Kidney epithelial cell (primary cell): ENCODE measurements at places on chromosomes 3 and 15. TPM values are rescaled to one million over a fixed set of nuclear protein-coding genes. Genes with fewer than 3 reads are reported as not detected.

The ACKR2 gene
- total RNA-seq = 6.2 and 6.4 TPM in 2 replicates

The WNT5A gene
- 10.7 and 16.4 TPM in 2 replicates for total RNA-seq

The RBM5 gene
- 84.5 and 94.1 TPM in 2 replicates for total RNA-seq

- peak; percentile 54 for DNase-seq
These were observed 37.6 kb downstream of the MTMR10 start for GRCh38 chr15:30953731-30954378.

DNA sequence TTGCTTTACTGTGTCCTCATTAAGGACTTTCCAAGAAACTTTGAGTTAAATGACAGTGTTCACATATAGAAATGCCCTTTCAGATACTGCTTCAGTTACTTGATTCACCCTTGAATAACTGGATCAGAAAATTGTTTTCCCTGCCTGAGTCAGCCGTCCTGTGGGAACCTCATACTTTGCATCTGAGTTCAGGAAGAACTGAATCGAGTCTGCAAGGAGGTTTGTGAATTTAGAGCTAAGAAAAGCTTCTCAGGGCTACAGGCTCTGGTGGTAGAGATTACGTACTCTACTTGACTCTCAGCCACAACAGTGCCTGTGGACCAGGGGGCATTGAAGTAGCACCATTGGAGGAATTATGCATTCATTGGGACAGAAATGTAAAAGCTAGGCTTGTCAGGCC, 252.4 kb upstream of the C2CD4B start:
- DNase-seq = peak; percentile 16

The ZNF80 gene
- total RNA-seq = not detected in 2 replicates

DNA sequence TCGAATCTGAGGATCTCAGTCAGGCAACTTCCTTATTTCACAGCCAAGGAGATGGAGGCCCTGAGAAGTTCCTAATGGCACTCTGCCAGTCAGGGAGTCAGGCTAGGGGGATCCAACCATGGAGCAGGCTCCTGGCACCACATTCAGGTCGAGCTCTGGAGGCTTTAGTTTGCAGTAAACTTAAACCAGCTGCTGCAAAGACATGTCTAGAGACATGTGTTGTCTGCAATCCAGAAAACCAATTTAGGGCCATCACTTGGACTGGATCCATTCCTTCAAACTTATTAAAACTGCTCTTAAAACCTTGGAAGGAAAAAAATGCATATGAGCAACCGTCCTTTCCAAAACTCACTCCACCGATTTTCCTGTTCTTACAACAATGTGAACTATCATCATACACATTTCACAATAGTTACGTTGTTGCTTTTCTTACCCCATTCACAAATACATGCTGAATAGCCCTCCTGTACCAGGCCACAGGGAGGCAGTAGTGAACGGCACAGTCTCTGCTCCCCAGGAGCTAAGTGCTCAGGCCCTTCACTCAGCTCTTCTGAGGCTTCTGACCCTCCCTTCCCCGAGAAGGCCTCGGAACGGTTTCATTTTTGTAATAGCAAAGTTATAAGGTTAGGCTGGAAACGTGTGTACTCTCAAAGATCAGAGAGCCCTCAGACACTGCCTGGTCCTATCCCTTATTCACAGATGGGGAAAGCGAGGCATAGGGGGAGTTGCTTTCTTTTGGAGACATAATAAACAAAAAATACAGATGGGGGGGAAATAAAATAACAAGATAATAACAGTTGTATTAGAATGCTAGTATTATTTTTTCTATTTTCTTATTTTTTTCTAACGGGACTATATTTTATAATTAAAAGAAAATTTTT, 20.1 kb downstream of the RFT1 start:
- no peak for DNase-seq

DNA sequence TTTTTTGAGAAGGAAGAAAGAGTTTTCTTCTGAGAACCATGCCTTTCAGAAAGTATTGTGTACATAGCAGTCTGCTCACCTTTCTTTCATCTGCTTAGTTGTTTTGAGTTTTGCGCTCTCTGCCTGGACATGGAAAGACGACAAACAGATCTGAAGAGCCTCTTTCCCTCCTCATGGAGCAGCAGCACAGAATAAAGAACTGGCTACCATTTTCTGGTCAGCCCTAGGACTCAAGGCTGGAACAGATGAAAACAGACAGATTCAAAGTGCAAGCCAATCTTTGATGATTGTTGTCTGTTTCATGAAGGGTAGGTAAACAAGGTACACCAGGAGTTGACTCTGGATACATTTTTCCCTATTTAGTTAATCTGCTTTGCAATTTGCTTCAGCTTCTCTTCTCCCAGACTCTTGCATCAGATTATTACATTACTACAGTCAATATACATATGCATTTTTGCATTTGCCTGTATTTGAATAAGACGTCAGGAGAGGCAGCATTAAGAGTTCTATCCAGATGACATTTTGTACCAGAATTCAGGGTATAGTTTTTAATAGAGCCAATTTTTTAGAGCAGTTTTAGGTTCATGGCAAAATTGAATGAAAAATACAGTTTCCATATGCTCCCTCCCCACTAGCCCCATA, 34.7 kb upstream of the MINAR1 start:
- no peak for DNase-seq

The ACTRT3 gene
- total RNA-seq = 3.8 and 4.0 TPM in 2 replicates

DNA sequence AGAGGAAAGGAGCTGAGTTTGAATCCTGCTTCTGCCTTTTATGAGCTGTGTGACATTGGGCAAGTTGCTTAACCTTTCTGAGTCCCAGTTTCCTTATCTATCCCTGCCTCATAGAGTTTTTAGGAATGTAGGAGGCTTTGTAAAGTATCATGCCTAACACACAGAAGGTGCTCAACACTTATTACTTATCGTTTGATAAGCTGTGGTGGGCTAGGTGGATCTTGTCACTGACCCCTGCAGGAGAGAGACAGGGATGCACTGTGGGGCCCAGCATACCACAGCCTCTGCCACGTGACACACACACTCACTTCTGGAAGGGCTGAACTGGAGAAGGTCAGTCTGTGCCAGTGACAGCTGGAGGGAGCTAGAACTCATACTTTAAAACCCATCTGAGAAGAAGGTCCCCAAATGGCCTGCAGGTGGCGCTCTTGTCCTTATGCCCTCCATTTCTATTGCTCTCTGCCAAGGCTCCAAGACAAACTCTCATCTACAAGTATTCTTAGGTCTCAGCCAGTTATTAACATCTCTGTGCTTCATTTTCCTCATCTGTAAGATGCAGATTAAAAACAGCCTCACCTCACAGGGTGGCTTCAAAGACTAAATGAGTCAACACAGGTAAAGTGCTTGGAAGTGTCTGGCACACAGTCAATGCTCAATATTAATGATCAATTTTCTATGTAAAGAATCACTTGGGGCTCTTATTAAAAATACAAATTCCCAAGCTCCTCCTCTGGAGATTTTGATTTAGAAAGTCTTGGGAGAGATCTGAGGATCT, 57.5 kb upstream of the HACD2 start:
- peak; percentile 51 for DNase-seq

DNA sequence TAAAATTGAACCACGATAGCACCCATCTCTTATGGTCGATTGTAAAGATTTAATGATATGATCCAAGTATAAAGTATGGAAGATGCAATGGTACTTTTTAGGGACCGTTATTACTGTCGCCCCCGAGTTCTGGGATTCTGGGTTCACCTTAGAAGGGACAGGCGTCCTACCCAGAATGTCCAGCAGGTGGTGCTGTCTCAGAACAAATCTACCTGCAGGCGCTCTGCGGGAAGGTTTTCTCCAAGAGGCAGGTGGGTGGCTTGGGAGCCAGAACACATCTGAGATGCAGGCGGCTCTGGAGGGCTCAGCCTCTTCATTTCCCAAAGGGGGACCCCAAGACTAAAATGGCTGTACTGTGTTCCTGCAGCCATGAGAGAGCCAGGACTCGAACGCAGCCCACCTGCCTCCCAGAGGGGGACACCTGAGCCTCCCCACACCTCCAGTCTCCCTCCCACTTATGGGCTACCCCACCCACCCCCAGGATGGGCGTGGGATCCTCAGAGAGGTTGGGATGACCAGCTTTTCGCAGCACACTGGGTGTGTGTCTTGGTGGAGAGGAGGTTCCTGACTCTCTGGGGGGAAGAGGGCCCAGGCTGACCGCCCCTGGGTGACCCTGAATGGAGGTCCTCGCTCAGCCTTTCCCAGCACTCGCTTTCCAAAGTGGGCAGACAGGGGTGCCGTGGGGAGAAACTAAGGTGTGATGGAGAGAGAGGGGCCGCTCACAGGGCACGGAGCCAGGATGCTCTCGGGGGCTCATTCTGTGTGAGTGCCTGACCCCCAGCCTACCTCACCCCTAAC, 28.1 kb upstream of the CORO2B start:
- no peak for DNase-seq
